PC-3 (cell line): ENCODE measurements at places on chromosomes 3 and 15. TPM values are rescaled to one million over a fixed set of nuclear protein-coding genes. Genes with fewer than 3 reads are reported as not detected.

GRCh38 chr3:8840556-8840955 lies 71.1 kb upstream of the OXTR start:
- no peaks in the 10 kb centered on the region for H3K27me3 ChIP-seq
- H3K27ac ChIP-seq, result no peak overlapping the region
- H3K36me3 ChIP-seq, result no peaks in the 10 kb centered on the region
- H3K4me1 ChIP-seq, result peaks cover 14% of the 10 kb centered on the region; the same call in 1 of the 2 replicates

DNA sequence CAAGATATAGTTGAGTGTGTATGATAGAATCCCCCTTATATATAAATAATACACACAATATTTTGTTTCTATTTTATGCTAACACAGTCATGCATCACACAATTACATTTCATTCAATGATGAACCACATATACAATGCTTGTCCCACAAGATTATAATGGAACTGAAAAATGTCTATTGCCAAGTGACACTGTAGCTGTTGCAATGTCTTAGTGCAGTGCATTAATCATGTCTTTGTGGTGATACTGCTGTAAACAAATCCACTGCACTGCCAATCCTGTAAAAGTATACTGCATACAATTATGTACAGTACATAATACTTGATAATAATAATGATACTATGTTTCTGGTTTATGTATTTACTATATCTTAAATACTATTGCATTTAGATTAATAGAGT lies 512.1 kb upstream of the CNTN3 start:
- H3K4me3 ChIP-seq, result no peak overlapping the region
- no peaks in the 10 kb centered on the region for H3K4me1 ChIP-seq
- no peaks in the 10 kb centered on the region for H3K36me3 ChIP-seq
- no peak overlapping the region for H3K27ac ChIP-seq
- no peaks in the 10 kb centered on the region for H3K27me3 ChIP-seq
- DNase-seq, result no peak

DNA sequence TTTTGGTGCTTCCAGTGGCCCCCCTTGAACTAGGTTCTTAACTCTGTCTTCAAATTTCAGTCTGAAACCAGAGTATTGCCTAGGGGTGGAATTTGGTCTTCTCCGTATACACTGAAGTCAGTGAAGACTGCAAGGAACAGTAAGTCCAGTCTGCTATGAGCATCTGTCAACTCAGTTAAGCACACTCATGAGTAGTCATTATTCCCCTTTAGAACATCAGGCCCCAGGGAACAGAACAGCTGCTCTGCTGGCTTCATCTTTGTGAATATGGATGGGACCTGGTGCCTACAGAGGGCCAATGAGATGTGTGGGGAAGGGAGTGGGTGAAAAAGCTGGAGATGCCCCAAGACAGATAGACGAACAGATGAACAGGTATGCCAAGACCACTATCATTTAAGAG lies 85.2 kb upstream of the PRR23C start:
- no peak overlapping the region for H3K4me3 ChIP-seq
- DNase-seq, result no peak
- no peaks in the 10 kb centered on the region for H3K36me3 ChIP-seq
- H3K27me3 ChIP-seq, result no peaks in the 10 kb centered on the region

DNA sequence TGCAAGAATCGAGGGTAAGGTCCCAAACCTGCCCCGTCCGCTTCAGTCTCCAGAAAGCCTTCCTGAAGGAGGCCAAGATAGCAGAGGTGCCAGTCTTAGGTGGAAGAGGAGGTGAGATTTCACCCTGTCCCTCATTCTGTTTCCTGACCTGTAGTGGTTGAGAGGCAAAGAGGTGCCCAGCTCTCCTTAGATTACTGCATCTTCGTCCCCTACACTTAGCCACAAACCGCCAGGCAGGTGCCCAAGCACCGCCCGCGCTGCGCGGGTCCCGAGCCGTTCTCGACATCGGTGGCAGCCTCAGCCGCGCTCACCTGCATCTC lies 23.8 kb upstream of the POLG start:
- no peak for DNase-seq
- H3K4me1 ChIP-seq, result 0 out of 2 replicates have a peak, but pooled peaks cover 3% of the 10 kb centered on the region
- no peak overlapping the region for H3K27ac ChIP-seq
- H3K4me3 ChIP-seq, result peak overlapping the region; percentile 73
- no peaks in the 10 kb centered on the region for H3K36me3 ChIP-seq
- peaks cover 44% of the 10 kb centered on the region for H3K27me3 ChIP-seq

DNA sequence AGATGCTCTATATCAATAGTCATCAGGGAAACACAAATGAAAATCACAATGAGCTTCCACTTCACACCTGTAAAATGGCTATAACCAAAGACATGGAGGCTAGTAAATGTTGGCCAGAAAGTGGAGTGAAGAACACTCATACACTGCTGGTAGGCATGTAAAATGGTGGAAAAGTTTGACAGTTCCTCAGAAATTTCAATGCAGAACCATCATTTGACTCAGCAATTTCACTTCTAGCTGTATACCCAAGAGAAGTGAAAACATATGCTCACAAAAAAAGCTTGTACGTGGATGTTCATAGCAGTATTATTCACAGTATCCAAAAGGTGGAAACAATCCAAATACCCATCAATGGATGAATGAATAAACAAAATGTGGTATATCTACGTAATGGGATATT lies 19.2 kb upstream of the TOP2B start:
- no peak for DNase-seq
- H3K27ac ChIP-seq, result no peak overlapping the region
- no peaks in the 10 kb centered on the region for H3K36me3 ChIP-seq
- no peaks in the 10 kb centered on the region for H3K27me3 ChIP-seq

RBP2 gene
- not detected in 2 replicates for total RNA-seq

CHST2 gene
- 6.7 and 7.3 TPM in 2 replicates for total RNA-seq

DNA sequence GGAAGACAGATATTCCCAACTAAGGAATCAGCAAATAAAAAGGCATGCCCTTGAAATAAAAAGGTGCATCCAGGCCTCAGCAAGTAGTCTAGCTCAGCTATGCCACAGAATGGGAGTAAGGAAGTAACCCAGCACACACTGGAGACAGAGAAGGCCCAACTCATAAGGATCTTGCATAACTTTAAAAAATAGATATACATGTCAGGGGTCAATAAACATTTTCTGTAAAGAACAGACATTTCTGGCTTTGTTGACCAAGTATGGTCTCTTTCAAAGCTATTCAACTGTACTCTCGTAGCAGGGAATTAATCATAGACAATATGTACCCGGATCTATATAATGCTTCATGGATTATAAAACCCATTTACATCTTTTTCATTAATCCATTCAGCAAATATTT lies 449.3 kb downstream of the TAFA4 start:
- no peak for DNase-seq
- no peak overlapping the region for H3K27ac ChIP-seq
- H3K4me1 ChIP-seq, result no peaks in the 10 kb centered on the region
- no peak overlapping the region for H3K4me3 ChIP-seq

DNA sequence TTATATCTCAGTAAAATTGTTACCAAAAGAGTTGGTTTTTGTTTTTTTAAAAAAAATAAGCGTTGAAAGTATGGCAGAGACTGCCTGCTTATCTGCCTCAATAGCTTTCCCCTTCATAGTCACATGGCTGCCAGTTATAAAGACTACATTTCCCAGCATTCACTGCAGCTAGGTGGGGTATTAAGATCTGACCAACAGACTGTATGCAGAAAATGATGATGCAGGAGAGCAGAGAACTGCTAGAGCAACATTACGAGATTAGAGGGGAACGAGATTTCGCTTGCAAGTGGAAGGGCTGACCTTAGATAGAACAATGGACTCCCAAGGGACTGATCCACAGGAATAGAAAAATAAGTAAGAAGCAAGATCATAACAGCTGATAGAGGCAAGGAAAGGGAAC lies 14.3 kb downstream of the RHOA start:
- H3K27me3 ChIP-seq, result no peaks in the 10 kb centered on the region
- no peak overlapping the region for H3K4me3 ChIP-seq
- no peak for DNase-seq
- no peak overlapping the region for H3K27ac ChIP-seq
- H3K4me1 ChIP-seq, result no peaks in the 10 kb centered on the region

DNA sequence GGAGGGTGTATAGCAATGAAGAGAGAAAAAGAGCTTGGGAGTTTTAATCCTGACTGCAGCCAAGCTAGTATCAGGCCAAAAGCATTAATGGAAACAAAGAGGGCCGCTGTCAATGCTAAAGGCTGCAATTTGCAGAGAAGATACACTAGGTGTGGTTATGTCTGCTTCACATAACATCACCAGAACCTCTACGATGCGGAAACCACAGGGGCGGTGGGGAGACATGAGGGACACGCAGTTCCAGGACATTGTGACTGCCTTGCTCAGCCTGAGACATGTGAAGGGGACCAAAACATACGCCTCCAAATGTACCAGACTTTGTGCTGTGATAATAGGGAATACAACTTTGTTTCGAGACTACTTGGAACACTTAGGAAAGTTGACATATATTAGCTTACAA lies 88.4 kb downstream of the APBA2 start:
- H3K4me1 ChIP-seq, result peaks cover 14% of the 10 kb centered on the region
- H3K27ac ChIP-seq, result no peak overlapping the region
- no peak for DNase-seq
- no peak overlapping the region for H3K4me3 ChIP-seq
- H3K36me3 ChIP-seq, result no peaks in the 10 kb centered on the region
- no peaks in the 10 kb centered on the region for H3K27me3 ChIP-seq

LMAN1L gene
- total RNA-seq, result not detected in 2 replicates

DNA sequence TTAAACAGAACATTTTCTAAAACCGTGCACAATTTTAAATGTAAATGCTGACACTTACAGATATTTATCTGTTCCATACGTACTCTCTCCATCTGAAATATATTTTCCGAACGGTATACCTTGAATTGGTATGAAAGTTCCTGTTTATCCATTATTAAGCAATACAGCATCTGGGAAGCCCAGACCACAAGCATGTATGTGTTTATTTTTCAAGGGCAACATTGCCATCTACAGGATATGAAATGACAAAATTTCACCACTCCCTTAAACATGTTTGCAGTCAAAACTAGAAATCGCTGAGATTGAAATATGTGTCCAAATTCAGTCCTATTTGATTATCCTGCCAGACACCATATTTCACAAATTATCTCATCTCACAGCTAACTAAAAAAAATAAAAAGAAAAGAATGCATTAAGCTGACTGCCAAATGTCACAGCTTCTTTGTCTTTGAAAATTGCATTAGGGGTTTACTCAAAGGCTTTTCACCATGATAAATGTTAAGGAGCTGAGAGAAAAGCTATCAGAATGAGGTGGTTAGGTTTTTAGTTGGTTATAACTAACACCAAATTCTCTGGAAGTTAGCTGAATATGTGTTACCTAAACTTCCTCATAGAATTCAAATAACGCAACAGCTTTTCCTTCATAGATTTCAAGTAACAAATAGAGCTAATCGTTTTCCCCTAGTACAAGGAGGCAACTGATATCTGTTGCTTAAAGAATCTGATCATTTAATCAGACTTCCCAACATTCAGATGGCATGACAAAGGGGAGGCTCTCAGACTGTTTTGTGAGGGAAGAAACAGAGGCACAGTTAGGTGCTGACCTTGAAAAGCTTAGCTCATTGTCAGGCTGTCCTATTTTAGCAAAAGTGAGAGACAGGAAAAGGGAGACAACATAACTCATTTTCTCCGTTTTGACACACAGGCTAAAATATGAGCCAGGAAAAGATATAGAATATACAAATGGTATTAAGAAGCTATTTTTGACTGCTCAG lies 533.1 kb downstream of the TBL1XR1 start:
- peak; percentile 74 for DNase-seq
- H3K27me3 ChIP-seq, result no peaks in the 10 kb centered on the region

DNA sequence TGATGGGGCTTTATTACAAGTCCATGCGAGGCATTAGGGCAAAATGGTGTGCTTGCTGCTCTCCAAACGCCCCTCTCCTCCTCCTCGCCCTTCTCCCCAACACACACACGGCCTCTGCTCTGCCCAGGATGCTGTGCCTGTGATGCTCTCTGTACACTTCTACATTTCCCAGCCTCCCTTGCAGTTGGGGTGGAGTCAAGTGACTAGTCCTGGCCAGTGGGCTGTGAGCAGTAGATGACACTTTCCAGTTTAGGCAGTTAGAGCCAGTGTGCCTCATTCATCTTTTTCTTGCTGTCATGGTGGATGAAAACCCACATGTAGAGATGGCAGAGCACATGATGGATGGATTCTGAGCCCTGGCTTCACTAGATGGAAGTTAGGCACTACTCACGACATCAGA lies 5.4 kb downstream of the TRH start:
- no peak for DNase-seq
- H3K36me3 ChIP-seq, result no peaks in the 10 kb centered on the region
- no peak overlapping the region for H3K4me3 ChIP-seq
- H3K4me1 ChIP-seq, result no peaks in the 10 kb centered on the region
- no peak overlapping the region for H3K27ac ChIP-seq
